Spleen (tissue), 13 donors: ENCODE measurements at places on chromosomes 11 and 22.
A peak's percentile ranks its signal among the peaks of the same experiment; 100 is the strongest.

DNA sequence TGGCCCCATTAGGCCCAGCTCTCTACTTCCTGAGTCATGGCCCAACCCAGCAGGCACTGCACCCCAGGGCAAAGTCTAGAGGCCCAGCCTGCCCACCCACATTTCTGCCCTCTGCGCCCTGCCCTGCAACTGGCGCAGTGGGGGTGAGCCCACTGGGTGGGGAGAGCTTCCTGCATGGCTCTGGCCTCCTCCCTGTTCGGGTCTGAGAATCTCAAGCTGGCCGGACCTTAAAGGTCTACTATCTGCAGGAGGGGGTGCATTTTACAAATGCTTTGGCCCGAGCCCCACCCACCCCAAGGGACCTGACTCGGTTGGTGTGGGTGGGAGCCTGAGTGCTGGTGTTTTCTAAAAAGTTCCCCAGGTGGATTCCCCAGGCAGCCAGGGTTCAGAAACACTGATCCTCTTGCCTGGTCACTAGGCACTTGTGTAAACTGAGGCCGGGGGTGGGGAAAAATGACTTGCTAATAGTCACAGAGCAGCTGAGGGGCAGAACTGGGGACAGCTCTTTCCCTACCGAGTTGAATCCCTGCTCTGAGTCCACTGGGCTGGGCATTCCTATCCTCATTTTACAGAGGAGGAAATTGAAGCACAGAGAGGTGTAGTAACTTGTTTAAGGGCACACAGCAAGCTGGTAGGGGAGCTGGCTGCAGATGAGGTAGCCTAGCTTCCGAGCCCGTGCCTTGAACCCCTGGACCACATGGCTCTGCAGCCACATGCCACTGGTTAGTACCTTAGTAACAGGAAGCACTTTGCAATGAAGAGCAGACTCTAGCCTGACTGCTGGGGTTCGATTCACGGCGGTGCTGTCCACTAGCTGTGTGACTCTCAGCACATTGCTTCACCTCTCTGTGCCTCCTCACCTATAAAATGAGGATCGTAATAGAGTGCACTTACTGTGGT lies 36.3 kb downstream of the CD82 start:
- DNase-seq: peak; percentile 82

DNA sequence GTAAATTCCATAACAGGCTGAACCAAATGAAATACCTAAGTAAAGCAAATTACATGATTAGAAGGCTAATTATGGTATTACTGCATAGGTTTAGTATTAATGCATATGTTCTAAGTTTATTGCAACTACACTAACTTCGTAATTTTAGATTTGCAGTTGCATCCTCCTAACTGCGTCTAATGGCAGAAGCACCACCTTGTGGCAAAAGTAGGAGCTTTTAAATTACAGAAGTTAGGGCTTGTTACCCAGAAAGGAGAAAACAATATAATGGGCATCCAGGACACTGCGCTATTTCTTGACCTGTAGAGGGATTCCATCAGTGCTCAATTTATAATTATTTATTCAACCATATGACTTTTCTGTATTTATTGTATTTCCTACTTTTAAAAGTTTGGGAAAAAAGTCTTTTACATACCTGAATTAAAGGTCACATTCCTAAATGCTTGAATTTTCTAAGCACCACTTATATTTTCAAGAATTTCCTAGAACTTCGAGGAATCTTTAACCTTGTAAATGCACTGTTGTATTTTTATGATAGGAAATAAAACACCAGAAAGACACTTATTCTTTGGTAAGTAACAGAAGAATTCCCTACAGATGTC lies 16.3 kb upstream of the GPR83 start:
- no peak for DNase-seq

- no peak for DNase-seq
Measured at GRCh38 chr11:67357831-67358670, 4.7 kb upstream of the POLD4 start.

- DNase-seq: no peak
Measured at GRCh38 chr11:41978945-41979344, 519.5 kb upstream of the LRRC4C start.

GRCh38 chr11:9573775-9574621 lies 528 bp downstream of the WEE1 start:
- peak; percentile 89 for DNase-seq
